ENCODE measurements at places on chromosomes 12 and 14.

- no peak for DNase-seq
Measured at GRCh38 chr12:28603801-28604200, 413.5 kb downstream of the CCDC91 start.

- no peak for DNase-seq
Measured at GRCh38 chr14:67650151-67650550, 24.3 kb downstream of the VTI1B start.

DNA sequence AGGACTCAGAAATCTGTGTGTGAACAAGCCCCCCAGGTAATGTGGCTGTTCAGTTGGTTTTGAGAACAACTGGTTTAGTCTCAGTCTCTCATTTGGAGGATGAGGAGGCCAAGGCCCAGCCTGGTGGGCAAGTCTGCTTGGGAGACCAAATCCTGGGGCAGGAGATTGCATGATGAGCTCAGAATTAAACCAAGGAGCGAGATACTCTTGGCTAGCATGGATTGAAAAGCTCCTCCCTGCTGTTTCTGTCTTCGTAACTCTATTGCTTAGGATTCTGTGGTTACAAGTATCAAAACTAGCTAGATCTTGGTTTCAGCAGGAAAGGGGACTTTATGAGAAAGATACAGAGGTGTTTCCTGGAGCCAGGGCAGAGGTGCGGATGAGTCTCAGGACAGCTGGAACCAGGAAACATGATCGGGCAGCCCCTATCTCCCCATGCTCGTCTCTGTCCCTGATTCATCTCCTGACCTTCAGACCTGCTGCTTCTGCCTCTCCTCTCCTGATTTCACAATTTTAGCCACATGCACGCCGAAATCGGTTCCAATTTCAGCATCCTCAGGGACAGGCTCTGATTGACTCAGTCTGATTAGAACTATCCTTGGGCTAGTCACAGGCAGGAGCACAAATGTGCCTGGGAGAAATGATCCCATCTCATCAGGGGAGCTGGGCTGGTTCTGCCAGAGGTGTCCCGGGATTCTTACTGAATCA is 40.2 kb upstream of the RIN3 start:
- DNase-seq = no peak

- DNase-seq = no peak
Measured at GRCh38 chr12:1030779-1031178, 39.8 kb downstream of the ERC1 start.

DNA sequence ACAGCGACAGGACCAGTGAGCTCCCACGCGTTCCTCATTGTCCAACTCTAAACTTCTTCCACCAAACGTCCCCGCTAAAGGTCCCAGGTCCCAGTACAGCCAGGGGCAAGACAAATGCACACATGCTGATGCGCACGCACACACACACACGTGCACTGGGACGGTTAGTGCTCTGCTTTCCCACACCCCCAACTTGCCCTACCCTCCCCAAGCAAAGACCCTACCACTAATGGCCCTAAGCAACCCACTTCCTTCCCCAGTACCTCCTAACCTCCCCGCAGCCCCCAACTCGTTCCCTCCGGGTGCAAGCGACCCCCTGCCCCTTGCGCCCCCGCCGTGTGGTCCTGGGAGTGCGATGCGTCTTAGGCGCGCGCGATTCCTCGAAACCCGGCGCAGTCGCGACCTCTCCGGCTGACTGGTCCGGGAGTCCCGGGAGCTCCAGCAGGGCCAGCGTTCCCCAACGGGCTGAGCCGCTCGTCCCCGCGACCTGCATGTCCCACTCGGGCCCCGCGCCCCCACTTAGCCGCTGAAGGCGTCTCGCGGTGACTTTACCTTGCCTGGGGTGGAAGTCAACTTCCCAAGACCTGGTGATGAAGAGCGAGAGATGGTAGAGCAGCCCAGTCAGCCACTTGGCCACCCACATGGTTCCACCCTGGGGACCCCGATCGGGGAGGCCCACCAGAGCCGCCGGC is 578 bp downstream of the ADAMTS20 start:
- no peak for DNase-seq

- no peak for DNase-seq
Measured at GRCh38 chr14:20591235-20591634, at the start of gene RNASE12. Gene RNASE12 (minus strand): TSS chr14:20591376. CDS start chr14:20590723, 653 bp downstream.

GRCh38 chr12:115166698-115167315 is 482.8 kb upstream of the TBX3 start:
- DNase-seq = no peak

DNA sequence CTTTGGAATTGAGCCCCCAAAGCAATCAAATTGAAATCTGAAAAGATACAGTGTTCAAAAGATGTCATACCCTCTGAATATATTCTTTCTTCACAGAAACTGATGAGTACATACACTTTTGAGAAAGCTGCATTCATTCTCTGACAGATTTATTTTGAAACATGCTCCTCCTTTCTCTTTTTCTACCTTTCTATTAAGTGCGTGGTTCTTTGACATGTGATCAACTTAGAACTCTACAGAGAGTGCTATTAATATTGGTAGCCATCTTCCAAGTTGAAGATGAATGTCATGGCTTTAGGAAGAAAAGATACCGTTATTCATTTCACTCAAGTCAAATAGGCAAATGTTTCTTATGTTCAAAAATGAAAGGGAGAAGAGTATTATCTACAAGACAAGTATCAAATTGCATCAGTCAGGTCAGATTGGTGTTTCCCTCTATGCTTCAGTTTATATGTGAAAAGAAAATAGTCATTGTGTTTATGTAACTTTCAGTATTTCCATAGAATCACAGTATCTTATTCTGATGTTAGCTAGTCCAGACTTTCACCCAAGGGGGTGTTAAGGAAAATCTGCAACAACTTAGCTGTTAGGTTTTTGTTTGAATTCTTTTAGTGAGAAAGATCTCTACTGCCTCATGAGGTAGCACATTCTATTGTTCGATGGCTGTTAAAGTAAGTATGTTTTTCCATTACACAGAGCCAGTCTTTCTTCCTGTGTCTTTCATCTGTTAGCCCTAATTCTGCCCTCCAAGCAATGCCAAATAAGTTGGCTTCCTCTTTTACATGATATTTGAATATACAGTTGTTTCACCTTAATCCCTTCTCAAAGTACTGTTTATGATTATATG is 55.4 kb upstream of the GARIN2 start:
- DNase-seq = no peak

- no peak for DNase-seq
Measured at GRCh38 chr12:61220337-61220736, 1039.9 kb upstream of the USP15 start.

DNA sequence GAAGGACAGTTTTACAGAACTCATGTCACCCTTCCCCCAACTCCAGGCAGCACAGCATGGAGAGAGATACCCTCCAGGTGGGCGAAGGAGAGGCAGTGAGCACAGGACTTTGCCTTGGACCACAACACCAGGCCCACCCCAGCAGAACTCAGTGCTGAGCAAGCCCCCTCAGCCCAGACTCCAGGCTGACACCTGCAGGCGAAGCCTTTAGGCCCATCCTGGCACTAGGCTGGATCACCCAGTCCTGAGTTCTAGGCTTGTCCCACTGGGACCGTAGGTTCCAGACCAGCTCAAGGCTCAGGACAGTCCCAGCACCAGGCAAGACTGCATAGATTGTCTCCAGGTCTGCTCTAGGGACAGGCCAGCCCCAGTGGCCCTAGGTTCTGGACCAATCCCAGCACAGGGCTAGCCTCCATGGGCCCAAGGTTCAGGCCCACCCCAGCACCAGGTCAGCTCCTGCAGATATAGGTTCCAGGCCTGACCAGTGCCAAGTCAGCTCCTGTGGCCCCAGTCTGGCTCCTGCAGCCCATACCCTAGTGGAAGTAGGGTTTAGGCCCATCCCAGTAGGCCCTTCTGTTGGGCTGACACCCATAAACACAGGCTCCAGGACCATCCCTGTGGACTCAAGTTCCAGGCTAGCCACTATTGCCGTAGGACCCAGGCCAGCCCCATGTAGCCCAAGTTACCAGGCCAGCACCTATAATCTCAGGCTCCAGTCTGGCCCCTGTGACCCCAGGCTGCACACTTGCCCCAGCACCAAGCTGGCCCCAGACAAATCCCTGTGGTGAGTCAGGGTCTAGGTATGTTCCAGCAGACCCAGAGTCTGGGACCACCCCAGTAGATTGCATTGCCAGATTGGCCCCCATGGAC is 9.4 kb downstream of the WASHC3 start:
- no peak for DNase-seq

DNA sequence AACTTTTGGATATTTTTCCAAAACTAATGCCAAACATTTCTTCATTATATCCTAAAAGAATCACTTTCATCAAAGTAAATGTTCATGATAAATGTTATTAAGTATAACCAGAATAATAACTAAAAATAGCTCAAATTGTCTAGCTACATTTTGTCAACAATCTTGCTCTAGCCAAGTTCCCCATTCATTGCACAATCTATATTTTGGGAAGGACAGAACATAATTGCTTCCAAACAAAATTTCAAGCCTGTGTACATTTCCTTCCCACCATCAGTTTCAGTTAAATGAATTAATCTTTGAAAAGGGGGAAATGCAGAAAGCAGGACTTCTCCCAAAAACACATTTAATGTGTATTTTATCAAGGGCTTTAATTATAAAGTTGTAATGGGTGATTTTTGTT is 98.0 kb upstream of the PLEKHG7 start:
- DNase-seq = no peak

- DNase-seq = no peak
Measured at GRCh38 chr14:23093991-23094665, 808 bp downstream of the ACIN1 start.

Data from NCI-H748 treated with DMSO at 0.1 percent for 48 hours (cell line).